ENCODE measurements at places on chromosomes 3 and 15.

- no peak overlapping the region for H3K27ac ChIP-seq
- H3K27me3 ChIP-seq = no peaks in the 10 kb centered on the region
- H3K4me3 ChIP-seq = no peak overlapping the region
- H3K36me3 ChIP-seq = no peaks in the 10 kb centered on the region
- DNase-seq = no peak
Observed at GRCh38 chr3:170808041-170808440, 62.0 kb downstream of the RPL22L1 start.

DNA sequence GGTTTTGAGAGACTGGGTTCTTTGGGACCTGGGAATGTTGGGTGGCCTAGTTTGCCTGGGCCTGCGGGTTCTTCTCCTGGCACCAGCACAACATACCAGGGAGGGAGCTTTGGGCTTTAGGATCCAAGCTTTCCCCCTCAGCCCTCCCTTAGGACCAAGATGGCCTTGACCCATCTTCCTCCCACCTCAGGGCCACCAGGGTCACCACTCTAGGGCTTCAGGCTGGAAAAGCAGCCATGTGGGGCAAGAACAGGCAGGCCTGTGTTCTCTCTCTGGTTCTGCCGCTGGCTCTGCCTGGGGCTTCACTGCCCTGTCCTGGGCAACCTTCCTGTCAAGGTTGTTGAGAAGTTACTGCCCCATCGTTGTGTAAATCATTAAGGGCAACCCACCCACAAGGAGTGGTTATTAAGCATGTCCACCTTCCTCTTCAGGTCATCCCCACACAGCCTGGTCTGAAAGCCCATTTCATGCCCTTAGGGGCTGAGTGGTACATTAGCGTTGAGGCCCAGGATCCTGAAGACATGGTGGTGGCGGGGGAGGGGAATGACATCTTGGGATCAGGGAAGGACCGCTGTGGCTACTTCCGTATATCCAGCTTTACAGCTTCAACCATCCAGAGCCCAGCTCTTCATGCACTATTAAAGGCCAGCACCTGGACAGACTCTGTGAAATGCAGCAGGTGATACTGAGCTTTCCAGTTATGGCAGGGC is 652 bp downstream of the DUOX1 start:
- peaks cover 37% of the 10 kb centered on the region for H3K27me3 ChIP-seq
- H3K36me3 ChIP-seq = no peaks in the 10 kb centered on the region
- no peak overlapping the region for H3K4me3 ChIP-seq
- no peak overlapping the region for H3K27ac ChIP-seq

DNA sequence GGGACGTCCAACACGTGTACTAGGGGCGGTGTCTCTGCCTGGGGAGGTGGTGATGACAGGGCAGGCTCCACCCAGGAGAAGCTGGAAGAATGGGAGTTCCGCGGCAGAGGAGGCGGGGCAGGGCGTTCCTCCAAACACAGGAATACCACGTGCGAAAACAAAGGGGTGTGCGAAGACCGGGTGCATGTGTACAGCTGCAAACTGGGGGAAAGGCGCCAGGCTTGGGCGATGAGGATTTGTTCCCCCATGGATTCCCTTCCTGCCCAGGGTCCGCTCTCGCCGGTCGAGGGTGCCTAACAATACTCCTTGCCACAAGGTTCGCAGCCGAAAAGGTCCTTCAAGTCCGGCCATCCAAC is 500 bp upstream of the ZSCAN2 start:
- peak overlapping the region; percentile 86 for H3K4me3 ChIP-seq
- DNase-seq = no peak
- peaks cover 38% of the 10 kb centered on the region for H3K4me1 ChIP-seq
- H3K27me3 ChIP-seq = no peaks in the 10 kb centered on the region

GRCh38 chr3:188043891-188044290 is 110.1 kb upstream of the LPP start:
- peaks cover 5% of the 10 kb centered on the region for H3K27me3 ChIP-seq
- H3K4me1 ChIP-seq = peaks cover 17% of the 10 kb centered on the region
- no peak overlapping the region for H3K27ac ChIP-seq

DNA sequence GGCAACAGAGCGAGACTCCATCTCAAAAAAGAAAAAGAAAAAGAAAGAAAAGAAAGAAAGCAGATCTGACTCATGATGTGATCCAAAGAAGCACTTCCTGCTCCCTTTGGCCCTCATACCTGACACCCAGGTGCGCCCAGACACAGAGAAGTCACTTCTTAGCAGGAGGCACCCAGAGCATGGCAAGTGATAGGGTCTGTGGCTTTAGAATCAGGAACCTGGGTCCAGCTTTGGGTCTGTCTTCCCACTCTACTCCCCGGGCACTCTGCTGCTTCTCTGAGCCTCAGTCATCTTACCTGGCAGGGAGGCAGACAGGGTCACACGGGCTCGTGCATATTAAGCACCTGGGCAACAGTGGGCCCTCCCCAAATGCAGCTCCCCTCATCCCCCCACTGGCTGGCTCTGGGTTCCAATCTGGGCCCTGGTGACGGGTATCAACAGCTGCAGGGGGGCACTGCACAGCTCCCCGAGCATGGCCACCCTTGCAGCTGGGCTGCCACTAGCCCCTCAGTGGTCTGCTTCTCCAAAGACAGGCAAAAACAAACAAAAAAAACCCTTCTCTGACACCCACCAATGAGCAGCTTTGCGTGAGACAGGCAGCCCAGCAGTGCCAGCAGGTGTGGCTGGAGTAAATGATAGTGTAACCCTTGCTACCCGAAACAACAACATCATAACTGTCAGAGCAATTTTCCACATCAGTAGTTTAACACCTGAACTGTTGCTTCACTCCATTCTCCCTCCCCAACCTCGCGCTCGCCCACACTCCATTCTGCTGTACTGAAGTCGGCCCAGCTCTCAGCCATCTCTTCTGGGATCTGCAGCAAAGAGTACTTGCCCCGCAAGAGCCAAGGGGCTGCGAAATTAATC is 99.8 kb downstream of the MEGF11 start:
- H3K27me3 ChIP-seq = no peaks in the 10 kb centered on the region
- no peak overlapping the region for H3K27ac ChIP-seq
- no peaks in the 10 kb centered on the region for H3K4me1 ChIP-seq
- H3K4me3 ChIP-seq = no peak overlapping the region
- no peak for DNase-seq

Data from natural killer cell (primary cell).